ENCODE measurements at places on chromosomes 6 and 20. TPM values are rescaled to one million over a fixed set of nuclear protein-coding genes. Genes with fewer than 3 reads are reported as not detected.
A peak's percentile ranks its signal among the peaks of the same experiment; 100 is the strongest.

DNA sequence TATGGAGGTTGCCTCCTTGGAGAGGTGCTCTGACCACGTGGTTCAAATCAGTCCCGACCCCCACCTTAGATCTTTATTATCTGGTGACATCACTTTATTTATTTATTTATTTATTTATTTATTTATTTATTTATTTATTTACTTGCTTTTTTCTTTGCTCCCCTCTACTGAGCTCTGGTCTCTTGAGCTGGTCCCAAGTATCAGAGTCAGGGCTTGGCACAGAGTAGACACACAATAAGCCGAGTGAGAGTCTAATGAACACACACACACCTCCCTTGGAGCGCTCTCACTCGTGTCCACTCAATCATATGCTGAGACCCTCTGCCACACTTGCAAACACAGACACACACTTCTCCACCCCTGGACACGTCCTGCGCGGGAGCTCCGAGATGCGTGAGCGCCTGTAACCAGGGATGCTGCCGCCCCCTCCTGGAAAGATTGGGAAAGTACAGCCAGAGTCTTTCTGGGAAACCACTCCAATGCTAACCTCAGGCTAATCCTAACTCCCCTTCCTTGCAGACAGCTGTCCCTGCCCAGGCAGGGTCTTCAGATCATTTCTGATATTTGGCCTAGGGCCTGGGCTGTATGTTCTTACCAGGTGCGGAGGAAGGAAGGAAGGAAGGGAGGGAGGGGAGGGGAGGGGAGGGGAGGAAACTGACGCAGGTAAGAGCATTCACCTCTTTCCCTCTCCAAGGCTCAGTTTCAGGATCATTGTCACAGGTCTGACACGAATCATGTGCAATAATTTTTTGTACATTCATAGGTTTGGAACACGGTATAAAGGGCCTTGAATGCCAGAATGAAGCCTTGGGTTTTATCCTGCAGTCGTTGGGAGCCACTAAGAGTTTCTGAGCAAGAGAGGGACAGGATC lies 70.9 kb downstream of the STK35 start:
- peak; percentile 64 for DNase-seq

GRCh38 chr20:50138479-50139393 lies 14.8 kb downstream of the PEDS1 start:
- DNase-seq: no peak

DNA sequence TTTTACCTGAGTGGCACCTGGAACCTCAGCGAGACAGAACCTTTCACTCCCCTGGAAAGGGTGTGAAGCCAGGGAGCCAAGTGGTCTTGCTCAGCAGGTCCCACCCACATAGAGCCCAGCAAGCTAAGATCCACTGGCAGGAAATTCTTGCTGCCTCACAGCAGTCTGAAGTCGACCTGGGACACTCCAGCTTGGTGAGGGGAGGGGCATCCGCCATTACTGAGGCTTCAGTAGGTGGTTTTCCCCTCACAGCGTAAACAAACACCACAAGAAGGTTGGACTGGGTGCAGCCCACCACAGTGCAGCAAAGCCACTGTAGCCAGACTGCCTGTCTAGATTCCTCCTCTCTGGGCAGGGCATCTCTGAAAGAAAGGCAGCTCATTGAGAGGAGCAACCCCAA lies 134.7 kb upstream of the RSPO3 start:
- DNase-seq: no peak

EFCAB8 gene
- not detected for polyA plus RNA-seq

DNA sequence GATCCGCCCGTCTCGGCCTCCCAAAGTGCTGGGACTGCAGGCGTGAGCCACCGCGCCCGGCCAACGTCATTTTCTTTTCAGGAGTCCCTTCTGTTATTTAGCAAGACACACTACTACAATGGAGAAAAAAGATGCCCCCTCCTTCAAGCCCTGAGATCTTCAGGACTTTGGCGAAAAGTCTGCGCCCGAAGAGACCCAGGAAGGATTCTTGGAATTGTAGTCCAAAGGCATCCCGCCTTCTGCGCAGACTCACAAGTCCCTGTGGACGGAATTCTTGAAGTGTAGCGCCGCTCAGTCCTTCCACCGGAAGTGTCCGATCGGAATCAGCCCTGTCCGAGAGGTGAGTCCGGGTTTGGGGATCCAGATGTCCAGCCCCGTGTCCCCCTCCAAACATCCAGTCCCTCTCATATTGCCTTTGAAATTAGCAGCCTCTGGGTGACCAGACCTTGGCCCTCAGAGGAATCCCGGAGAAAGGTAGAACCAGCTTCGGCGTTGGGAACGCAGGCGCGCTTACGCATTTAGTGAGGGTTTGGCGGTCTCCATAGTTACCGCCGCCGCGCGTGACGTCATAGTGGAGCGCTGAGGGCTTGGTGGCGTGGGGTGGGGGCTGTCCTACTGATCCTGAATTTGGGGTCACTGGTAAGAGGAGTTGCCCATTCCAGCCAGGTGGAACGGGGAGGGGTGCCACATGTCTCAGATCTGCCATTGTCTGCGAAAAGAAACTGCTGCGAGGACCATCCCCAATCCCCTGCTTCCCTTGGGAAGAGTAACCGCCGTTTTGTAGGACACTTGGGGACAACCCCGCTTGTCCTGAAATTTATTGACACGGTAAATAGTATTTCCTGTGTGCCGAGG lies 490 bp downstream of the ZNF165 start:
- peak; percentile 95 for DNase-seq

DNA sequence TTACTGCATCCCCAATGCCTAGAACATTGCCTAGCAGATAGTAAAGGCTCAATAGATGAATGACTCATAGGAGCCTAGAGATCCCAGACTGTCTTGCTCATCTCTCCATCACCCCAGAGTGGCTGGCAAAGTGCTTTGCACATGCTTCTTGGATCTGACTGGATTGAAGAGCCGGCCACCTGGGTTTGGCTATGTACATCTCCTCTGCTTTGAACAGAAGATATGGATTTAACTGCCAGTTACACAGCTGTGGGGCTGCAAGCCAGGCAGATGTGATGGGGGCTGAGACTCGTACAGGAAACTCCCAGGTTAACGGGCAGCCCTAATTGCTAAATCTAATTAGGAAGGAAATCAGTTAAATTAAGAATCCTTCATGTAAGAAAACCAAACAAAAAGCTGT lies 28.6 kb downstream of the MYLIP start:
- no peak for DNase-seq

DNA sequence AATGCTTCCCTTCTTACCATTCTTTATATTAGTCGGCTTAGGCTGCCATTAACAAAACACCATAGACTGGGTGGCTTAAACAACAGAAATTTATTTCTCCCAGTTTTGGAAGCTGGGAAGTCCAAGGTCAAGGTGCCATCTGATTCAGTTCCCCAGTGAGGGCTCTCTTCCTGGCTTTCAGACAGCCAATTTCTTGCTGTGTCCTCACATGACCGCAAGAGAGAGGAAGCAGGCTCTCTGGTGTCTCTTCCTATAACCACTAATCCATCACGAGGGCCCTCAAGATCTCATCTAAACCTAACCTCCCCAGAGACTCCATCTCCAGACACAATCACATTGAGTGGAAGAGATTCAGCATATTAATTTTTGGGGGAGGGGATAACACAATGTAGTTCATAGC lies 193.0 kb upstream of the SGK1 start:
- DNase-seq: no peak

DNA sequence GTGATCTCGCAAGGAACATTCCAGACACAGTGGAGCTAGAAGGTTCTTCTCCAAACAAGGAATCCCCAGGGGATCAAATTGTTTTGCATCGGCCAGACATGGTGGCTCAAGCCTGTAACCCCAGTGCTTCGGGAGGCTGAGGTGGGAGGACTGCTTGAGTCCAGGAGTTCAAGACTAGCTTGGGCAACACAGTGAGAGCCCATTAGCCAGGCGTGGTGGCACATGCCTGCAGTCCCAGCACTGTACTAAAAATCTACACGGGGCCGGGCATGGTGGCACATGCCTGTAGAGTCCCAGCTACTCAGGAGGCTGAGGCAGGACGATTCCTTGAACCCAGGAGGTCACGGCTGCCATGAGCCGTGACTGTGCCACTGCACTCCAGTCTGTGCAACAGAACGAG lies 15.3 kb downstream of the GMEB2 start:
- DNase-seq: no peak

DNA sequence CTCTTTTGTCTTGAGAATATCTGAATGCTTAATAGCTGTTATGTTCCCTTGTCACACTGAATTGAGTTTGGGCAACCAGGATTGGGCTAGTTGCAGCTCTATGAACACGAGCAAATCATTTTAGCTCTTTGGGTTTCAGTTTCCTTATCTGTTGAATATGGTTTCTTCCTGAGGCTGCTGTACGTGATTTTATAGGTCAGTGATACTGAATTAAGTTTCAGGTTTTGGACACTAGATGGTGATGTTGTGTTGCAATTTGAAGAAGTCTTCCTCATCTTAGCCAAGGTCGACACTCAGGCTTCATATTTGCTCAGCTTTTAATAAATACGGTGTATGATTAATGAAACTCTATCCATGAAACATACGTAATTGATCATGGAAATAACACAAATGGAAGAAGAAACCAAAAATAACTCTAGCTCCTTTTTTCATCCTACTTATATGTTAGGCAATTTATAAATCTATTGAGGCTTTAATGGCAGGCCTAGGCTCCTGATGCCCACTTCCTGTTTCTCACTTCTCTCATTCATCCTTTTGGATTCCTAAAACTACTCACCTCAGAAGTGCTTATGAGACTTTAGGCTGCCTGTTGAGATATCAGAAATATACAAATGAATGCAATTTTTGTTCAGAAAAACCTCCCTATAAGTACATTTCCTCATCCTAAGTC lies 354.1 kb upstream of the MAP3K7 start:
- DNase-seq: peak; percentile 28

DNA sequence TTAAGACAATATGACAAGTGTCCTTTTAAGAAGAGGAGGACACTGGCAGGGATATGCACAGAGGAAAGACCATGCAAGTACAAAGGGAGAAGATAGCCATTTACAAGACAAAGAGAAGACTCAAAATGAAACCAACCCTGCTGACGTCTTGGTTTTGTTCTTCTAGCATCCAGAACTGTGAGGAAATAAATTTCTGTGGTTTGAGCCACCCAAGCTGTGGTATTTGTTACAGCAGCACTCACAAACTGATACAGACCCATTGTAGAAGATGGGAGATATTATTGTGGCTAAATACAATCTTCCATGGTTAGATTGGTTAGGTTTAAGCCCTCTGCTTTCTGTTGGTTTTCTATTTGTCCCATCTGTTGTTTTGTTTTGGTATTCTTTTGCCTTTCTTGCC lies 88.6 kb upstream of the SLC35F1 start:
- DNase-seq: no peak

OR2H2 gene
- not detected for polyA plus RNA-seq

CST5 gene
- polyA plus RNA-seq: not detected

DNA sequence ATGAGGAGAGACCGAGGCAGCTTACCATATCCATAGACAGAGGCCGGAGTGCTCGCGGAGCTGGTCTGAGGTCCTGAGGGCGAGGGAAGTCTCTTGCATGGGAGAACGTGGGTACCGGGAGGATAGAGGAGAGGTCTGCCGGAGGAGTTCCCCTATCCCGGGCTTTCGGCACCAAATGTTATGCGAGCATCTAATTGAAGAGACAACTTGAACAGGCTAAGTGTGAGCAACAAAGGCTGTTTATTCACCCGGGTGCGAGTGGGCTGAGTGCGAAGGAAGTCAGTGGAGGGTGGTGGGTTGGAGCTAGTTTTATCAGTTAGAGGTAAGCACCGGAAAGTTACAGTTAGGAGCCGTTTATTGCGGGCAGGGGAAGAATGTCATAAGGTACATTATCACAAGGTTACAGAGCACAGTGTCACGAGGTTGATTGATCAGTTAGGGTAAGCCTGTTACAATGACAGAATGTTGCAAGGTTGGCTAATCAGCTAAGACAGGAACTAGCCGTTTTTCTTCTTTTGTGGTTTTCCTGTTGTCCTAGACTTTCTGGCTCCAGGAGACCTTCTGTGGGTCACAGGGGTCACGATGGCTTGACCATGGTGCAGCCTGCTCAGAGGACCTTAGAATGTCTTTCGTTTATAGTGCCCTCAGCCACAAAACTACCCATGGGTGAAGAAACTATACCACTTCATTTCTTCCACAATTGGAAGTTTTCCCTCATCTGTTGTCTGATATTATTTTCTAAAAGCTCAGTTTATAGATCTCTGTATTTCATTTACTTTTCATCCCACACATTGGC lies 746.0 kb upstream of the ADGRB3 start:
- no peak for DNase-seq

GRCh38 chr6:79597155-79597554 lies 34.0 kb upstream of the SH3BGRL2 start:
- DNase-seq: no peak

- DNase-seq: no peak
These were observed 4.0 kb downstream of the SLC32A1 start for GRCh38 chr20:38728191-38728781.

DNA sequence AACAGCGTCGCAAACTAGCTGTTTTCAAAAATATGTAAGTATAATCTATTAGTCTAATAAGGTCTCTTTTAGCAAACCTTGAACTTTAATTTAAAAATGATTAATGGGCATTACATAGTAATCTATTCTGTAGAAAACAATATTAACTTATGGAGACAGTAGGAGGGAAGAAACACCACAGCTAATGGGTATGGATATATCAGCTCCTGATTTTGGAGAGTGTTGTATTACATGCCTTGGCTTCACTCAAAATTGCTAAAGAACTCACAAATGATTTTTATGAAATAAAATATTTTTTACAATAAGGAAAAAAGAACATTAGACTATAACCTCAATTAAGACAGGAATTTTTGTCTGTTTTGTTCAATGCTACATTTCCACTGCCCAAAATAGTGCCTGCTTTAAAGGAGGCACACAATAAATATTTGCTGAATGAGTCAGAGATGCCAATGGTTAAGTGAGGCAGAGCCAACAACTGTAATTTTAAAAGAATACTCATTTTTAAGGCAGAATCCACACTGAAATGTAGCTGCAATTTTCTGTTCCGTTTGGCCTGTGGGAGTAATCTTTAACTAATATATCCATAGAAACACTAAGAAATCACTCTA lies 15.7 kb downstream of the ATG5 start:
- no peak for DNase-seq

DNA sequence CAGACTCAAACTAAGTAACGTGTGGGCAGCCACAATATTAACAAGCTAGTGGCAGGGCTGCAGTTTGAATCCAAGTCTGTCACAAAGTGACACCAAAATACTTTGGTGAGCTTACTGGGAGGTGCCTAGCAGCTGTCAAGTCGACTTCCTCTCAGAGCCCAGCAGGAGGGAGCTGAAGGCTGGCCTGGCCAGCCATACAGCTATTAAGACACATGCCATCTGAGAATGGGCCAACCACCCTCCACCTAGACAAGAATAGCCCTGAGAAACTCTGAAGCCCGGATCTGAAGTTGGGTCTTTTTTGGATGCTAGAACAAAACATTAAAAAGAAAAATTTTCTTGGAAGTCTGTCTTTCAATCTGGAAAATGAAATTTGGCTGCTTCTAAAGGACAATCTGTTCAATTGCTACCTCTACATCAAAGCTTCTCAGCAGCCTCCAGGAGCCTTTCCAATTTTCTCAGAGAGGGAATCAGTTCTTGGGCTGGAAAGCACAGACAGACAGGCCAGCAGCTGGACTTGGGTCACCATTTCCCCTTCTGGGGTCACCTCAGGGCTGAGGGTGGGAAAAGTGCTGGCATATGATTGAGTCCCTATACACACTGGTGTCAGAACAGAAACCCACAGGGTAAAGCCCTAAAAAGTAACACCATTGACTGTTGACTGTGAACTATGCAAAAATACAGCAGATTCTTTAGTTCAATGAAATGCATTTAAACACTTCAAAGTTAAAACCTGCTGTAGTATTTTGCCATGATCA lies 42.9 kb downstream of the UQCC1 start:
- DNase-seq: no peak

GRCh38 chr6:33837971-33838665 lies 34.3 kb upstream of the MLN start:
- DNase-seq: no peak

All from naive B cell (primary cell).